ENCODE measurements at places on chromosomes 5 and 9. TPM values are rescaled to one million over a fixed set of nuclear protein-coding genes. Genes with fewer than 3 reads are reported as not detected.

Gene MEF2C
- 8.0 TPM for polyA plus RNA-seq

Gene ACOT12
- 0.14 TPM for polyA plus RNA-seq

Gene ADGRV1
- 5.1 TPM for polyA plus RNA-seq

Gene HCN1
- 0.02 TPM for polyA plus RNA-seq

Gene ANKRD20A1
- 1.4 TPM for polyA plus RNA-seq

Gene EGFLAM
- 25.7 TPM for polyA plus RNA-seq

Gene TERT
- polyA plus RNA-seq, result 1.9 TPM

Gene BARHL1
- 0.11 TPM for polyA plus RNA-seq

Gene WNT8A
- polyA plus RNA-seq, result 0.09 TPM

Gene RBM18
- 10.6 TPM for polyA plus RNA-seq

Gene CNTNAP3B
- polyA plus RNA-seq, result 12.4 TPM

Gene SWI5
- polyA plus RNA-seq, result 26.3 TPM

Gene ARID3C
- 0.07 TPM for polyA plus RNA-seq

Gene CEL
- 3.2 TPM for polyA plus RNA-seq

Gene ANKRD31
- polyA plus RNA-seq, result 0.64 TPM

Data from thymus (tissue), 14 donors.